Activated B cell treated with CpG ODN at 0.5 μM for 24 hours (primary cell): ENCODE measurements at places on chromosomes 7 and 10. TPM values are rescaled to one million over a fixed set of nuclear protein-coding genes. Genes with fewer than 3 reads are reported as not detected.

DNA sequence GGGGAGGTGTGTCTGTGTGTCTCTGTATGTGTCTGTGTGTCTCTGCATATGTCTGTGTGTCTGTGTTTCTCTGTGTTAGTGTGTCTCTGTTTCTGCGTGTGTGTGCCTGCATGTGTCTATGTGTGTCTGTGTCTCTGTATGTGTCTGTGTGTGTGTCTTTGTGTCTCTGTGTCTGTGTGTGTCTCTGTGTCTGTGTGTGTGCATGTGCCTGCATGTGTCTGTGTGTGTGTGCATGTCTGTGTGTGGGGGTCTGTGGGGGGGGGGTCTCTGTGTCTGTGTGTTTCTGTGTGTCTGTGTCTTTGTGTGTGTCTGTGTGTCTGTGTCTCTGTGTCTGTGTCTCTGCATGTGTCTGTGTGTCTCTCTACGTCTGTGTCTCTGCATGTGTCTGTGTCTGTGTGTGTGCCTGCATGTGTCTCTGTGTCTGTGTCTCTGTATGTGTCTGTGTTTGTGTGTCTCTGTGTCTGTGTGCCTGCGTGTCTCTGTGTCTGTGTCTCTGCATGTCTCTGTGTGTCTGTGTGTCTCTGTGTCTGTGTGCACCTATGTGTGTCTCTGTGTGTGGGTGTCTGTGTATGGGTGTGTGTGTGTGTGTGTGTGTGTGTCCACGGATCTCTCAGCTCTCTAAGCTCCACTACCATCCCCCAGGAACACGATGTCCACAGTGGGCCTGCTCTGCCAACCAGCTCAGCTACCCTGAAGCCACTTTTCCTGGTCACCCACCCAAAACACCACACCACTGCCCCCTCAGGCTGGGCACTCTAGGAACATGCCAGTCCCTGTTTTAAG lies 41.7 kb downstream of the RASGEF1A start:
- DNase-seq: no peak

DNA sequence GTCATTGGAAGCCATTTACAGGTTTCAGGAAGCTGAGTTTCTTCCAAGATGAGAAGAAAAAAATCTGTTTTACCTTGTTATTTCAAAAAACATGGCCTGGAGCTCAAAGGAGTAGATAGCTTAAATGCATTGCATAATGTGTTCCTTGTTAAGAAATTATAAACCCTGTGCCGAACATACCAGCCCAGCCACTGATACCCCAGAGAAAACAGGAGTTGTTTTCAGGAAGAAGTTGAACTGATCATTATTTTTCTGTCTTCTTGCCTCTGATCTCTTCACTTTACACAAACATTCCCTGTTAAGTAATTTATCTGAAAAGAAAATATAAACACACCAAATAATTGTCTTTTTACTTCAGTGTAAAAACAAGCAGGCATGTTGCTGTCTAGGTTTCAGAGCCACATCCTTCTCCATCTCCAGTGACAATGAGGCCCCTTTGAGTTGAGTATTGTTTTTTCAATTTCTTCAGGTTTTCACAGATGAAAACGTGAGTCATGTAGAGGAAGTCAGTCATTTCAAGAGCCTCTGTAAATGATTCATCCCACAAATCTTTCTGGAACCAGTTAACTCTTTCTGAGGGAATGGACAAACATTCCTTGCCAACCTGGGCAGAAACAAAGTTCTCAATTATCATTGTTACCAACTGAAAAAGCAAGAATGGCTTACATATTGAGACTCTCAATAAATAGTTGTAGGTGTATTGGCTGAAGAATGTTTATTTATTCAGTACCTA lies 244.2 kb downstream of the IPMK start:
- DNase-seq: no peak

DNA sequence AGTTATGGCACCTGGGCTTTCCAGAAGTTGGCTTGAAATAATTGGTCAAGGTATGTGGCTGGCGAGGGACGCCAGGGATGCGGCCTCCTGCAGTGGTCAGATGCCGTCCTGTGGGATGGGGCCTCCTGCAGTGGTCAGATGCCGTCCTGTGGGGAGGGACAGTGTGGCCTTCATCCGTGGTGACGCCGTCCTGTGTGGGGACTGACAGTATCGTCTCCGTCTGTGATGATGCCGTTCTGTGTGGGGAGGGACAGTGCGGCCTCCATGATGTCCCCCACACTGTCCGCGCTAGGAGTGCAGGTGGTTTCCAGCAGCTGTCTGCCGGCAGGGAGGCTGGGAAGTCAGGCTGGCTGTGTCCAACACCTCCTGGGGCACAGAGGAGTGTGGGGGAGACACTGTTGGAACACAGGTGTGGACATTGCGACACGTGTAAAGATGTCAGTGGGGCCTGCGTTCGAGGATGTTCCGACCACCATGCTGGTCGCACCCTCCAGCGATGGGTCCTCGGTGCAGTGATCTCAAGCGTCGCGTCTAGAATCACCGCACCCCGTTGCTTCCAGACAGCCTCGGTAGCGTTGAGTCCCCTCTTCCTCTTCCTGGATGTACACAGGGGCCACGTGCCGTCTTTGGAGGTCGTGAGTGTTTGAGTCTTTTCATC lies 52.6 kb downstream of the INPP5A start:
- no peak for DNase-seq

DNA sequence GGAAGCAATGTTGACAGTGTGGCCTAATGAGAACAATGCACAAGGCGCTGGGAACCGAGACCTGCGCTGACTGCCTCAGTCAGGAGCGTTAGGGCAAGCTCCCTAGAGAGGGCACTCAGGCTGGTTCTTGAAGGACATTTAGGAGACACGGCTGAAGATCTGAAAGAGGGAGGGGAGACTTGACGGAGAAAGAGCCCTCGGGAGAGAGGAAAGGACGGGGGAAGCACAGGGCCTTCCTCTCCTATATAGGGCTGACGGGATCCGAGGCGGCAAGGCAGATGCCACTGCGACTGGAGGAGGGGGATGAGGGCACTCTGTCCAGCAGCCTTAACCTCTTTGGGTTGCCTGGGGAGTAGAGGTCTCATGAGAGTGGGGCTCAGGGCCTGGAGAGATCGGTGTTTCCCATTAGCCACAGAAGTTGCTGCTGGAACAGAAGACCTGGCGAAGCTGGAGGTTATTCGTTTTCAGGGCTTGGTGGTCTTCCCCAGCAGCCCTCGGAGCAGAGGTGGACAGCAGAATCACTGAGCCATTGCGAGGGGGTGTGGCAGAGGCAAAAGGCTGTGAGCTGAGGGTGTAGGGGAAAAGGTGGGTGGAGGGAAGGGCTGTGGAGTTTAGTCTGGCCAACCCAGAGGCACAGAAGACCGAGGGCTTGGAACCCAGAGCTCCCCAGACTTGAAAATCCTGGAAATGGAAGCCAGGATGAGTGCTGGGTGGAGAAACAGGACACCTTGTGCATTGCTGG lies 36.0 kb downstream of the CLEC2L start:
- no peak for DNase-seq

Gene PRSS2
- not detected in 2 replicates for total RNA-seq

DNA sequence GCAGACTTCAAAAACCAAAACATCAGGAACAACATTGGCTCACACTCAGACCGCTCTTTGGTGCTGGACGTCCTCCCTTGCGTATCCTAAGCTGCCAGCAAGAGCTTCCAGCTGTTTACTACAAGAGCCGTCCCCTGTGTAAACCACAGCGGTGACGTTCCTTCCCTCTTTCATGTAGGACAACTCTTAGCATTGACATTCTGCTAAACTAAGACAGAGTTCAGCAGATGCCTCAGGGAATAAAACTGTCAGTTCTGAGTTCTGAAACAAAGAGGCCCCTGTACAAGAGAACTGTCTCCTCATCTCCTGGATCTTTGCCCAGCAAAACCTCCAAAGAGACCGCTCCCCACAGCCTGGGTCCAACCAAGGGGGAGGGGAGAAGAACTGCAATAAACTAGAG lies 57.8 kb upstream of the OPALIN start:
- DNase-seq: no peak

GRCh38 chr7:54796150-54796549 lies 37.1 kb upstream of the SEC61G start:
- DNase-seq: no peak

Gene IDI2
- not detected in 2 replicates for total RNA-seq

DNA sequence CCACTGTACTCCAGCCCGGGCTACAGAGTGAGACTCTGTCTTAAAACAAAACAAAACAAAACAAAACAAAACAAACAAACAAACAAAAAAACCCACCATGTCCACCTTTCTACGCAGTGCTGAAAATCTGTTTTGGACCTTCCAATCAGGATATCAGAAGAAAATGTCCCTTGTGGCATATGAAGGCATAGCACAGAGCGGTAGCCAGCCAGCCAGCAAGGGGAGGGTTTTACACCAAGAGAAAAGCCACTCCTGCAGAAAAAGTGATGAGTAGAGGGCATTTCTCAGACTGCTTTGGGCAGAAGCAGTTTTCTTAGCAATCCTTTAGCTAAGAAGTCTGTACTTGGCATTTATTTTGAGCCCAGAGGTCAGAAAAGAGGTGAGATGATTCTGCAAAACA lies 612.2 kb downstream of the TYW1 start:
- DNase-seq: no peak

- no peak for DNase-seq
Measured at GRCh38 chr10:3995302-3996210, 210.5 kb upstream of the KLF6 start.

- DNase-seq: no peak
Measured at GRCh38 chr10:62844280-62845011, 28.3 kb upstream of the EGR2 start.

DNA sequence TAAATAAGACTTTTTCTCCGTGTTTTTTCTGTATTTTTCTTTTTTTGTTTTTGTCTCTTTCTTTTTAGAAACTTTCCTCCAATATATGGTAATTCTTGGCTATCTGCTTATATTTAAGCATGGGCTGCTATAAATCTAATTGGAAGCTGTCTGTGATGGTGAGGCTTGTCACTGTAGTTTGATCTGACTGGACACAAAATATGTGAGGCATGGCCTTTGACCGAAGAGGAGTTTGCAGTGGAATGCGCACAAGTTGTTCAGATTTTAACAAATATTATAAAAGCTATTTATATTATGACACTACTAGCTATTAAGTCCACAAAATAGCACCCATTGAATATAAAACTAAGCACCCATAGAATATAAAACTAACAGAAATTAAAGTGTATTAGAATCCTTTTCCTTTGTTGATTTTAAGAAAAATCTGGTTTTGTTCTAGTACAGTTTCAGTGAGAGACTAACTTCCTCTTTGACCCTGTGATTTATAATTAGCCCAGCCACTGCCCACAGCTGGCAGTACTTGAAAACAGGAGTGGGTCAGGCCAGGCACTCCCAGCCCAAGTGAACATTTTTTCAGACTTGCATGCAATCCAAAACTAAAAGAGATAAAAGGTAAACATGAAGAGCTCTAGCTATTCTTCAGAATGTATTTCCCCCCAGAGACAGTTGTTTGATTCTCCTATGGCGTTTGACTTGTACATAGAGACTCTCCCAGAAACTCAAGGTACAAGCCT lies 69.9 kb upstream of the FGL2 start:
- no peak for DNase-seq

GRCh38 chr7:131338173-131338572 lies 10.5 kb downstream of the MKLN1 start:
- no peak for DNase-seq
